ENCODE measurements at places on chromosomes 2 and 18.

DNA sequence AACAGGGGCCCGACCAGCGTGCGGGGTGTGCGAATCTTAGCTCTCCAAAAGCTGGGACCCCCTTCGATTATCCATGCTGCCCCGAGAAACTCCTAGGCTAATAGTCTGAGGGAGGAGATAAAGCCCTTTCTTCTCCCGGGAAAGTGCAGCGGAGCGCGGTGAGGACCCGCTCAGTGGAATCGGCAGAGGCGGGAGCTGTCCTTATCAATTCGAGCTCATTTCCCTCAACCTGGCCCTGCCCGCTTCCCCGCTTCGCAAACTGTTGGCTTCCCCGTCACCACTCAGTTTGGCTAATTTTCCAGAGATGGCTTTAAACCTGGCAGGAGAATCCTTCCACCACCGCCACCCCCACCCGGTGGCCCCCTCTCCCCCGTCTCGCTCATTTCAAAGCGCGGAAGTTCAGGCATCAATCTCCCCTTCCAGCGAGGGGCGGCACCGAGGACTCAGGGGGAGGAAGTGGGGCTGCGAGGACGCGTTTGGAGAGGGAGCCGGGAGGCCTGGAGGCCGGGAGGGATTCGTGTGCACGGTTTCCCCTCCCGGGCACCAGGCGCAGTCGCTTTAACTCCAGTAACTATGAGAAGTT is 1.6 kb downstream of the KLHL14 start:
- DNase-seq: no peak

DNA sequence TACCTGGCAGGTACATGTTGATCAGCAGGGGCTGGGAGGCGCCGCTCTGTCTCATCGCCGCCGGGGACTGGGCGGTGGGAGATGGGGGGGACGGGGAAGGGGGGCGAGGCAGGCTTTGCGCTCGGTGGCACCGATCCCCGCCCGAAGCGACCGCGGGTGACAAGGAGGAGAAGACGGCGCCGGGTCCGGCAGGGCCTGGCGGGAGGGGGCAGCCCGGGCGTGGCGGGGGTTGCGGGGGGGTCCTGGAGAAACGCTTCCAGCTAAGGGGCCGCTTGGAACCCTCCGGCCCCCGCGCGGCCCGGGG is at the start of gene FEV:
FEV (minus strand) TSS at position 164 of the 304 bp plus-strand sequence; CDS start at position 55, 109 bp downstream.
- no peak for DNase-seq

- DNase-seq: no peak
Measured at GRCh38 chr2:38154395-38154794, 78.4 kb upstream of the CYP1B1 start.

DNA sequence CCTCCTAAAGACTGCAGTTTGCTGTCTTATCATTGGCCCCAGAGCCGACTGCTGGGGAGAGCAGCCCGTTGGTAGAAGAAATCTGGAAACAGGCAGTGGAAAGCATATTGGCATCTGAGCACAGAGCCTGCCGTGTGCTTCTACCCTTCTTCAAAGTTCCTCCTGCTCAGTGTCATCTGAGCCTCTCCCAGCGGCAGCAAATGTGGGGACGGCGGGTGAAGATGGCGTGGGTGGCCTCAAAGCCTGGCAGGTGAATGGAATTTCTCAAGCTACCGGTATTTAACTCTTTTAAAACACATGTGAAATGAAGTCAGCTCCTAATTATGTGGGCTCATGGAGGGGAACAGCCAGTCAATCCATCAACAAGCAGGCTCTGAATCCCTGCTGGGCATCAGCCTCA is 181.6 kb upstream of the PXDN start:
- DNase-seq: no peak

DNA sequence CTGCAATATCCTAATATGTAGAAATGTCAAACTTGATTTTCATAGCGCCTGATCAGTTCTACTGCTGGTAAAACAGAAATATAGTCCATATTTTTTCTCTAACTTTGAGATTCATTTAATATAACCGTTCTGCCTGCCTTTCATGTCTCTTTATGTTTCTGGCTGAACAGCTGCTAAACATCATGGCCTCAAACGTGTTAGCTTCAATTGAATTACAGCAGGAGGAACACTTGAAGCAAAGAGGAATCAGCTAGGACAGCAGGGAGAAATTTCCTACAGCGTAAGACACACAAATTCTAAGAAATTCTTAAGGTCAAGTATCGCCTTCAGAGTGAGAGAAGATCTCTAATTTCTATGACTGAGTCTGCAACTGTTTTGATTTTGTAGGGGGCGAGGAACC is 433.2 kb downstream of the FBXO15 start:
- DNase-seq: no peak

- no peak for DNase-seq
Measured at GRCh38 chr18:22703883-22704585, 229.1 kb upstream of the RBBP8 start.

DNA sequence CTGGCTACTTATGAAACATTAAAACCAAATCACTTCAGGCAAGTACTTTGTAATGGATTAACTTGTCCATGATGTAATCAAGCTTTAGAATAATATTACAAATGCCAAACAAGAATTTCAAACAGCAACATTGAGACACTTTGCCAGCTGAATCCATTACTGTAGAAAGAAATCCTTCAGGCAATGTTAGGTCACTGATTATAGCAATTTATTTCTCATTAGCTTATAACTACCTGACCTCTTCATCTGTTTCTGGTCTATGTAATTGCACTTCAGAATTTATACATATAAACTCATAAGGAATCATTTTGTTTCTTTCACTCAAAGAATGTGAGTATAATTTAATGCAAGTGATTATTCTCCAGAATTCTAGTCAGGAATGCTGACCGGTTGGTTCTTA is 692.6 kb upstream of the TMEFF2 start:
- no peak for DNase-seq

DNA sequence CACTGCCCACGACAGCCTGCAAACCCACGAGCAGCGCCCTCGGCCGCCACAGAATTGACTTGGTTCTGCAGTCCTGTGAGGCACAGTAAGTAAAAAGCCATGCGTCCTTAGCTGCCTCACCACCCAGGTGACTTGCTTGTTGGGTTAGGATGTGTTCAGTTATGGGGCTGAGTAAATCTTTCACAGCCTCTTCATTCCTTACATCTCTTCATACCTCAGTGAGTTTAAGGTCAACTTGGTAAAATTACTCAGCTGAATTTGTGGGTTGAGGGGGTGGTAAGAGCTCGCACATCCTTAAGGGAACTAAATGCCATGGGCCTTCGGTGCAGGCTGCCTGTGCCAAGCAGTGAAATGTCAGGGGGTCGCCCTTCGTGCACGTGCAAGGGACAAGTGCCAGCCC is 165.2 kb upstream of the ALKAL2 start:
- DNase-seq: no peak

GRCh38 chr2:128543646-128544045 is 225.0 kb upstream of the HS6ST1 start:
- DNase-seq: no peak

DNA sequence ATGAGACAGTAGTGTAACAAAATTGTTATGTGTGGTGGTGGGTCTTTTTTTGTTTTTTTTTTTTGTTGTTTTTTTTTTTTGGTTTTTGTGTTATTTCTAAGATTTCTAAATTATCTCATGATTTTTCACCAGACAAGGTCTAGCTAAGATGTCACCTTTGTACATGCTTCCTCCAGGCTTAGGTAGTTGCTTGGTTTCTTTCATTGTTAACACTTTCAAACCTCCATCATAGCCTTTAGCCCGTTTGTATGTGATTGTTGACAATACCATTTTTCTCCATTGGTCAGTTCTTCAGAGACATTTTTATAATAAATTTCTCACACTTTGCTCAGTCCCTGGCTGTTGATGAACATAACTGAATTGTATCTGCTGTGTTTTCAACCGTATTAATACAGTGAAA is 2.2 kb downstream of the RELCH start:
- DNase-seq: no peak

DNA sequence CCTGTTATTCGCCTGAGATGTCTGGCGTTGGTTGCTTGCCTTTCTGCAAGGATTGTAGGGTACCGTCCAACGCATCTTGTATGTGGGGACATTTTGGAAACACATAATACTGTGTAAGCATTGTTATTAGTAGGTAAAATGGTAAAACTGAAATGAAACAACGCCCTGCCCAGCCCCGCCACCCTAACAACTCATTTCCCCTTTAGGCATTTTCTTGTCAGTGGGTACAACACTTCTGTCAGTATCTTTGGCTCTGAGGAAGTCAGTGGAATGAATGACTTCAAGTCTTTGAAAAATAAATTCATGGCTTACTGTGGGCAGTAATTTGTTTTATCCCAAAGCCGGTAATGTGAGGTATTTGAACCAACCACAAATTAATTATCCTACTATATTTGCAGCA is 86.0 kb downstream of the FMNL2 start:
- no peak for DNase-seq

GRCh38 chr18:45046961-45047360 is 366.3 kb downstream of the SETBP1 start:
- no peak for DNase-seq

- no peak for DNase-seq
Measured at GRCh38 chr2:10949835-10950234, 38.1 kb downstream of the KCNF1 start.

- no peak for DNase-seq
Measured at GRCh38 chr2:190136259-190136658, 73.7 kb upstream of the MSTN start.

GRCh38 chr2:217929757-217930707 is 72.8 kb downstream of the TNS1 start:
- DNase-seq: no peak

DNA sequence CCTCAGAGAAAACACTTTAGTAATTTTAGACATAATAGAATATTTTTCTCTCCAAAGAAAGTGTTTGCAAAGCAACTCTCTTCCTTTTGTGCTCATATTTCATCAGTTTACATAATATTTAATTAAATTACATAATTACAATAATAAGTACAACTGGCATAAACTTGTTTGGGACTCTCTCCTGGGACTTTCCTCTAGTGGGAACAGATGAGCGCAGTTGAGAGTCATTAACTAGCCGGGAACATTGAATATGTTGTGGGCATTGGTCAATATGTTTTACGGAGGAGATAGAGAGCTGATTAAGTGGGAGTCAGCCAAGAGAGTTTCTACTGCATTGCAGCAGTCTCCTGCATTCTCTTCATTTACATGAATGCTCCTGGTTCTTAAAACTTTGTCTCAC is 607.7 kb downstream of the ARHGAP15 start:
- no peak for DNase-seq

DNA sequence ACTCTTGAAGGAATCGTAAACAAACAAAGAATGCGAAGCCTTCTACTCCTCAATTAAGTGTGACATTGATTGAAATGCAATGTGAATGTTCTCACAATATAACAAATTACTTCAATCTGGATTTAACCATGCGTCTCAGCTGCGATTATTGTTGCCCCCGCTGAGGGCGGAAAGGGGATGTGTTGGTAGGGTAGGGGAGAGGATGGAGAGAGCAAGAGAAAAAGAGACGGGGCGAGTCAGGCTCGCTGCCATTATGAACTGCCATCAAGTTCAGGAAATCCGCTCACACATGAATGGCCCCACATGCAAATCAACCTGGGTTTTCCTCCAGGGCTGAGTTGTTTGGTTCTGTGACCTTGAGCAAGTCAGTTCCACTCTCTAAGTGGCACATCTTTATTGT is 129.8 kb downstream of the PXDN start:
- DNase-seq: no peak
